ENCODE measurements at places on chromosomes 2 and 18.

DNA sequence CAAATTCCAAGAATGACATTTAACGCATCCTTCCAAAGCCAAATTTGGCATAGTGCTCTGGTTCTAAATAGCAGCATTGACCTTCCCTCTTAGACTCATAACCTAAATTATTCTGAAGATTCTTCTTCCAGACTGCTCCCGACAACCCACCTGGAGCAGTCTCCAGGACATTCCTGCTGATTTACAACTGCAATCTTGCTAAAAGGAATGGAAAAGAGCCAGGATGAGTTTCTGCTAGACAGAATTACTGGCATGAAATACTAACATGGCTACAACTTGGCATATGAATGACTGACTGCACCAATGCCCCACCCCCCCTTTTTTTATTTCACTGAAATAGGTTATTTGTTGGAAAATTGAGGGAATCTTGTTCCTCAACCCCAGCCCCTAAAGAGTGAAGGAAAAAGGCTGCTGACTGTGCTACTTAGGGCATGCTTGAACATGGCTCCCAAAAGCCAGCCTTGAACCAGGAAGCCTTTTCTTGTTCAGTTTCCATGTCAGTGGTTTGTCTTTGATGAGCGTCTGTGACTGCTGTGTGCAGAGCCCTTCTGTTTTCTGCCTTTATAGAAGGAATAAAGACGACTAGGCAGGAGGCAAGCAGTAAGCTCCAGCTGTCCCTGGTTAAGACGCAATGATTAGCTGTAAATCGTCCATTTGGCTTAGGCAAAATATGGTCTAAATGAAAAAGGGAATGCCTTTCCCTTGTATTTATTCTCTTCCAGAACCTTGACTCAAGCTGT lies 47.4 kb upstream of the ITGB6 start:
- no peak for DNase-seq

DNA sequence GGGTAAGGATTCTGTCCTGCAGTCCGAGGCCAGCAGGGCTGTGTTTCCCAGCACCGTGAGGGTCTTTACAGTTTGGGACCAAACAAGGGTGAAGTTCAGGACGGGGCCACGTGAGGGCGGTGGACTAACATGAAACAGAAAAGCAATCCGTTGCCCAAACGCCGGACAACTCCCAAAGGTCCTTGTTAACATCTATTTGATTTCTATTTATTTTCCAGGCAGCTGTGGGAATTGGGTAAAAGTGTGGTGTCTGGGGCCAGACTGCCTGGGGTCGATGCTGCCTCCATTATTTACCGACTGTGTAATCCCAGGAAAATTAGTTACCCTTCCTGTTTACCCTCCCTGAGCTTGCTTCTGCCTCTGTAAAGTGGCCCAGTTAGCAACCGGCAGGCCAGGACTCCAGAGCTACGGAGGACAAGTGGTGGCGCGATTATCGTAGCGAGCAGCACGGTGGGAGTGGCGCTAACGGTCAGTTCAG lies 66.3 kb upstream of the TCF7L1 start:
- peak; percentile 55 for DNase-seq

- DNase-seq, result no peak
Observed at GRCh38 chr18:68417166-68417799, 297.6 kb downstream of the TMX3 start.

GRCh38 chr2:114350186-114350725 lies 92.2 kb upstream of the DPP10 start:
- no peak for DNase-seq

GRCh38 chr18:35193316-35193715 lies 47.5 kb upstream of the ZNF397 start:
- DNase-seq, result no peak

DNA sequence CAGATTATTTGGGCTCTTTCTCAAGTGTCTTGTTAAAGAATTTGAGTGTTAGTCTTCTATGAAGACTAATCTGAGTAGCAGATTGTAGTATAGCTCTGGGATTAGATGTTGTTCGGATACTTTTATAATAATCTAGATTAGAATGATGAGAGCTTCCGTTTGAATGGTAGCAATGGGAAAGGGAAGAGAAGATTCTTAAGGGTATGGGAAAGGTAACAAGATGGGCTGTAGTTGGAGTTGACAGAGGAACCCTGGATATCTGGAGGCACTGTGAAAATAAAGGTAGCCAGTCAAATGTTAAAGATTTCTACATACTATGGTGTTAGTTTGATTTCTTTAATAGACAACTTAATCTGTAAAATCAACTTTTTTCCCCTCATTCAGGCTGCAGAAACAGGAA lies 4.7 kb downstream of the DDX1 start:
- no peak for DNase-seq

DNA sequence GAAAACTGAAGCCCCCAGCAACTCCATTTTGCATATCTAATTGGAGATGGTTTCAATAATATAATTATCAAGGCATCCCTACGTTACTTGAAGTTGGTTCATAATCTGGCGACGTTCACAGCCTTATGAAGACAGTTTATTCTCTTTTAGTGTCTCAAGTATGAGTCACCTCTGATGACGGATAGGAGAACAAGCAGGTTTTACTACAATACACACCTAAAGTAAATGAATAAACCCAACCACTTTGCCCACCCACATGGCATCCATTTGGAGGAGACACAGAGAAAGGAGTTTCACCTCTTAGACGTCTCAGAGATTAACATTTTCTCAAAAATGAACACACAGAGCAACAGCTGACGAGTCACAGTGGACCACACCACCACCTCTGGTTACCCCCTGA lies 40.8 kb downstream of the BCL11A start:
- peak; percentile 29 for DNase-seq

DNA sequence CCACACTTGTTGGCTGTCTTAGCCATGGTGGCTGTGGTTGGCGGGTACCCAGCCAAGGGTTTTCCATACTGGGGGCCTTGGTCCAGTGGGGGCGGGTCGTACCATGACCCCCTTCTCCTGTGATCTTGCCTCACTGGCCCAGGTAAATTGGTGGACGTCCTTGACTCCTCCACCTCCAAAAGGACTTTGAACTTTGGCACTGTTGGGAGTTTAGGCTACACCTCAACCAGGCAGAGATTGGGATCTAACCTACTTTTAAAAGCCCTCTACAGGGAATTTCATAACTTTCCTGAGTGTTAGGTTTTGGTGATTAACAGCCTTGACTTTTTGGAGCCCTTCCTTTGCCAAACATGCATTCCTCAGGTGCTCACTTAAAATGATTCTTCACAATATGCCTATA lies 106.7 kb downstream of the NEDD4L start:
- no peak for DNase-seq

DNA sequence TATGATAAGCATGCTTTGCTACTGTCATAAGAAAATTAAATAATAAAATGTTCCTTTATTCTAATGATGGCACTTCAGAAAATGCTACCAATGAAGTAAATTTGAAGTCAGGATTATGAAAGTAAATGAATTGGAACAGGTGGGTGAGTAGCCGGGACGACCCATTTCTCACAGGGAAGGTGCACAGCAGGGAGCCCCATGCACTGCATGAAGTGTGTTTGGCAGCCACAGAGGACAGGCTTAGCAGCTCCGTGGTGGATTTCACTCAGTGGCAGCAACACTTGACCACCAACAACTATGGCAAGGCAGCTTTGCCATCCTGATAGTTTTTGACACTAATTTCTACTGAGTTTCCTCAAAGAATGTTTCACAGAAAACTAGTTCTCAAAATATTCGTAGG lies 146.3 kb downstream of the ATL2 start:
- no peak for DNase-seq

DNA sequence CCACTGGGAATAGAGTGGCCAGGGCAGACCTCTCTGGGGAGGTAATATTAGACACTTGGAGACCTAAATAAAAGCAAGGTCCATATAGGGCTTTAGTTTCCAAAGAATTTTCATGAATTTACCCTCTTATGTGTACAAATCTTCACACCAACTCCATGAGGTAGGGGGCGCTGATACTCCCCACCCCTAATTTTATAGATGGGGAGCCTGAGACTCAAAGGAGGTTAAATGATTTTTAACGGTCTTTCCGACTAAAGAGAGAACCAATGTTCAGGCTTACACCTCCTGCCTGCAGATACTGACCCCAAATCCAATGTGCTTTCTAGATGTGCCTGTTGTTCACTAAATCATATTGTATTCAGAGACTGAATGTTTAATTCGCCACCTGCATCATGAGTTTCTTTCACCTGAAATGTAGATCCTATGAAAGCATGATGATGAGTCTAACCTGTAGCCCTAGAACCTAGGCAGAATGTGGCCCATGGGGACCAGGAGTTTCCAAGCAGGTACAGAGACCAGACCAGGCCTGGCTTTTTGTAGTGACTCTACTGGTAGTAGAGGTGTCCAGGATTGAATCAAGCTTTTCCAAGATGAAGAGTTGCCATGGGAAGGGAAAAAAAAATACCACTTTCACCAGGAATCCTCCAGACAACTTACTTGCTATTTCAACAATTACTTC lies 16.8 kb upstream of the PAX3 start:
- DNase-seq, result no peak

GRCh38 chr2:64591188-64591587 lies 62.5 kb downstream of the SERTAD2 start:
- no peak for DNase-seq

- DNase-seq, result no peak
Observed at GRCh38 chr2:64985447-64985846, 3.8 kb upstream of the SLC1A4 start.

DNA sequence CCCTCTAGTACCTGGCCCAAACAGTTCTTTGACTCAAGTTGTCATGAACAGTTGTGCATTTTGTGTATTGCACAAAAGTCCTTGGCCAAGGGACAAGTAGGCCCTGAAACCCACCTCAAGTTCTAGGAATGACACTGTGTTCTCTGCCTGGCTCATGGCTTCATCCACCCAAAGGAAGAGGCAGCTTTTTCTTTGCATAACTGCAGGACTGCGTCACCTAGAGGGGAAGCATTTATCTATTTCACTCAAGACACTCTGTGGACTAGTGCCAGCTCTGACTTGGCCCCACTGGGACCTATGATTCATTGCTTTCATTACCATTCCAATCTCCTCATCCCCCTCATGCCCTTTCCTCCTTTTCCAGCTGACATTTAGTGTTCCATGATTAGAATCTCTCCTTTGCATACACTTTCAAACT lies 119.3 kb upstream of the SIX2 start:
- DNase-seq, result peak; percentile 11

GRCh38 chr2:17107151-17107550 lies 411.1 kb downstream of the RAD51AP2 start:
- DNase-seq, result no peak

DNA sequence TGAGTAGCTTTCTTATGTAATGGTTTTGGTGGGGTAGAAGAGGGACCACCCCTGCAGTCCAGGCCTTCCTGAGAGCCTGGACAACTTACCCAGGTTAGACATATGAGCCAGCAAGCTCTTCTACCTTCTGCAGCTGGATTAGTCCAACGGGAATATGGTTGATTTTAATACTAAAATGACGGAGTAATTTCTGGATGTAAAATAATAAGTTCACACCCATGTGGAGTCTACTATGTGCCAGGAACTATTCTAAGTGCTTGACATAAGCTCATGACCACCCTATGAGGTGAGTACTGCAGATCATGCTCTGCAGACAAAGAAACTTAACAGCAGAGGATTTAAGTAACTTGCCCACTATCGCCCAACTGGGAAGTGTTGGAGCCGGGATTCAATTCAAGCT lies 45.5 kb downstream of the DPP4 start:
- DNase-seq, result no peak

DNA sequence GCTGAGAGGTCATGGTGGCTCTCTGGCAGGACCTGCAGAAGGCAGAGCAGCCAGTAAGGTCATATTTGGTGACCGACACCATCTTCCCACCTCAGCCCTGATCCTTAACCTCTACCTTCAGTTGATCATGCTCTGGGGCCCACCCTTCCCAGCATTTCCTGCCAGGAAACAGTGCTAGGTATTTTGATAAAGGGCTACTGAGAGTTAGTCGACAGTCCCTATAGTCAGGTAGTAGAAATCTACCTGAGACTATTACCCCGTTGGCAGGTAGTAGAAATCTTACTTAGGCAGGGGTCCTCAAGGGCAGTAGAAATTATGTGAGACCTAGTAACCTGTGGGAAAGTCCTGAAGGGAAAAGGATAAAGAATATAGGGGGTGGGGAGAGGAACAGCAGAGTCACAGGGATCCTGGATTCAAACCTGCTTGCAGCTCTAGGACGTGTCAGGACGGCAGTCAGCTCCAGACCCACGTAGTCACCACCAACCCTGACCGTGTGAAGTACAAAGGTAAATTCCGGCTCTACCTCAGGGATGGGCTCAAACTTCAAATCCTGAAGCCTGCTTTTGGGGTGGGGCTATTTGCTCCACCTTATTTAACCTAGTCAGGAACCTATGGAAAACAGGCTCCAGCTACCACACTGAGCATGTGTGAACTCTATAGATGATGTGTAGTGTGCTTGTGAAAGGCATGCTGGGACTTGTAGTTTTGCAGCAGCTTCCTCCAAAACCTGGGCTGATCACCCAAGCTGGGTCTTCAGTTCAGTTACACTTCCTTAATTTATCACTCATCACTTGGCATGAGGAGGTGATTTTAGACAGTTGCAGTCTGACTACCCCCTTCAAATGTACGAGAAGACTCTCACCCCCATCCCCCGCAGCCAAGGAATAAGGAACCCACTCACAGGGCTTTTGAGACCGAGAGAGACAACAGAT lies at the start of gene DQX1:
DQX1 (minus strand) TSS at position 515 of the 932 bp plus-strand sequence; CDS start at position 13, 502 bp downstream.
- peak; percentile 47 for DNase-seq

- peak; percentile 12 for DNase-seq
Observed at GRCh38 chr2:112121682-112122254, 16.4 kb upstream of the FBLN7 start.

GRCh38 chr2:85672456-85672855 lies 4.5 kb upstream of the SFTPB start:
- no peak for DNase-seq

- DNase-seq, result no peak
Observed at GRCh38 chr2:56382466-56382865, 198.7 kb downstream of the CCDC85A start.

DNA sequence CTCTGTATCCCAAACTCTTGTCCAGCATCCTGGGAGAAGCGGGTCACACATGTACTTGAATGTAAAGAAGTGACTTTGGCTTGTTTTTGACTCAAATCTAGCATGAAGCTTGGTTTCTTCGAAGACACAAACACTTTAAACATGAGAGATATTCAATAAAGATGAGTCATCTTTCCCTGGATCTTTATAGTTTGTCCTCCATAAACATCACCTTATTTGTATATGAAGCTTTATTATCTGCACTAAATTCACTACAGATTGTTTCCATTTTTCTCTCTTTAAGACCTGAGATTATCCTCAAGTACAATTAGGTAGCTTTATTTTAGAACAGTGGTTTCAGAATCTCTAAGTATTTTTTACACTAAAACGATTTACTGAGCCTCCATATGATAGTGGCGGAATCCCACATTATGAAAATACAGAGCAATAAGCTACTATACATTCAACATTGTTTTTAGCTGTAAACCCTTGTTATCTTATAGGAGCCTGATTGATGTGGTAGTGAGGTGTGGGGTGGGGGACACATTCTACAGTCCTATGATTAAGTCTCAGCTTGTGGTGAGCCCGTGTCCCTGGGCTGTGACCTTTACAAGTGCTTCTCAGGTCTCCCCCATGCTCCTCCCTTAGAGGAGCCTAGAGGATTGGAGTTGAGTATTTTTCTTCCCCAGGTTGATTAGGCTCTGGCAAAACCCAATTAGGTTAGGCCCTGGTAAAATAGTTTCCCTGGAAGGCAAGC lies 79.6 kb upstream of the RAPGEF4 start:
- no peak for DNase-seq

Data from LoVo (cell line).